OCI-M1 (cell line): ENCODE measurements at places on chromosomes 5 and 9.
A peak's percentile ranks its signal among the peaks of the same experiment; 100 is the strongest.

GRCh38 chr5:82046276-82046647, 74.4 kb downstream of the ATG10 start:
- no peak for DNase-seq

DNA sequence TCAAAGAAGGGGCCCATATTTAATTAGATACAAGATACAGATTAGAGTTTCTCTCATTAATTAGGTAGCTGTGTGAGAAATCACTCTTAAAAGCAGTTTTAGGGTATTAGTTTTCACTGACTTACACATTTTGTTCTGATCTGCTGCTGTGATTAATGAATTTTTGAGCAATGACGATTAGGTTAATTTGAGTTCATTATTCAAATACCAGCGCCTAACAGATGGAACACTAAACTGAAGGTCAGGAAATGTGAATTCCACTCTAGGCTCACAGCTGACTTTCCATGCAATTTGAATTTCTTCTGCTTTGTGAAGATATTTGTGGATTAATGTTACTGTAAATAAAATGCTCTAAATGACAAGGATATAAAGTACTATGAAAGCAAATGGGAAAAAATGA, 380.6 kb downstream of the ADGRV1 start:
- DNase-seq, result no peak

- DNase-seq, result peak; percentile 26
These were observed 5.8 kb upstream of the FSTL4 start for GRCh38 chr5:133618141-133618540.

DNA sequence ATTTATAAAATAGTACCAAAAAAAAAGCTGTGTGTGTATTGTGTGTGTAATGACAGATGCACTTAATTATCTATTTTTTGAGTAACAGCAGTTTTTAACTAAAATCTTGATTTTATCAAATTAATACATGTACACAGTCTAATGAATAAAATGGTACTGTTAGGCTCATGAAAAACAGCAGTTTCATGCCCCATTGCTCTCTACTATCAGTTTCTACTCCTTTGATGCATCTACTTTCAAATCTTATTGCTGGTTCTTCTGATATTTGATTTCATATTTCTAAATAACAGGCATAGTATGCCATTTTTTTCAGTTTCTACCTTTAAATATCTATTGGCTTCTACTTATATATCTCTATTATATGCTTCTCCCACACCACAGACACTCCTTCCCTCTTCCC, 117.4 kb downstream of the CCDC171 start:
- no peak for DNase-seq

GRCh38 chr9:2630158-2630557, 8.6 kb downstream of the VLDLR start:
- no peak for DNase-seq

DNA sequence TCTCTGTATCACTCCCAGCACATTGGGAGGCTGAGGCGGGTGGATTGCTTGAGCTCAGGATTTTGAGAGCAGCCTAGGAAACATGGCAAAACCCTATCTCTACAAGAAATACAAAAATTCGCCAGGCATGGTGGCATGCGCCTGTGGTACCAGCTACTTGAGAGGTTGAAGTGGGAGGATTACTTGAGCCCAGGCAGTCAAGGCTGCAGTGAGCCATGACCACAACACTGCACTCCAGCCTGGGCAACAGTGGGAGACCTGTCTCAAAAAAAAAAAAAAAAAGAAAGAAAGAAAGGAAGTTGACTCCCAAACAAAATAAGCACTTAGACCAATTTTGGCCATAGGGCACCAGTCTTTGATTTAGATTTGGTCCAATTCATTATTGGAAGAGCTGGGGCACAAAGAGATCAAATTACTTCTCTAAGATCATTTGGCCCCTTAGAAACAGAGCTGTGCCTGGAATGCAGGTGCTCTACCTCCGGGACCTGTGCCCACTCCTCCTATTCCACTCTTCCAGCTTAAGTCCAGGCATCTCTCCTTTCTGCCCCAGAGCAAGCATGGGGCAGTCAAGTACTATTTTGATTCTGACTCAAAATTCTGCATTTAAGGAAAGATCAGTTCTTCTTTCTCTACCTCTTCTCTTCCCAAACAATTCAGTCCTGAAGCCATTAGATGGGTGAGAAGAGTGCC, 59.0 kb downstream of the ALDH7A1 start:
- no peak for DNase-seq
